Upper lobe of left lung (tissue), 6 donors: ENCODE measurements at places on chromosomes 2 and 18. TPM values are rescaled to one million over a fixed set of nuclear protein-coding genes. Genes with fewer than 3 reads are reported as not detected.

RPL37A gene
- total RNA-seq, result 1,119 TPM

LAMA3 gene
- 177 TPM for total RNA-seq

DNA sequence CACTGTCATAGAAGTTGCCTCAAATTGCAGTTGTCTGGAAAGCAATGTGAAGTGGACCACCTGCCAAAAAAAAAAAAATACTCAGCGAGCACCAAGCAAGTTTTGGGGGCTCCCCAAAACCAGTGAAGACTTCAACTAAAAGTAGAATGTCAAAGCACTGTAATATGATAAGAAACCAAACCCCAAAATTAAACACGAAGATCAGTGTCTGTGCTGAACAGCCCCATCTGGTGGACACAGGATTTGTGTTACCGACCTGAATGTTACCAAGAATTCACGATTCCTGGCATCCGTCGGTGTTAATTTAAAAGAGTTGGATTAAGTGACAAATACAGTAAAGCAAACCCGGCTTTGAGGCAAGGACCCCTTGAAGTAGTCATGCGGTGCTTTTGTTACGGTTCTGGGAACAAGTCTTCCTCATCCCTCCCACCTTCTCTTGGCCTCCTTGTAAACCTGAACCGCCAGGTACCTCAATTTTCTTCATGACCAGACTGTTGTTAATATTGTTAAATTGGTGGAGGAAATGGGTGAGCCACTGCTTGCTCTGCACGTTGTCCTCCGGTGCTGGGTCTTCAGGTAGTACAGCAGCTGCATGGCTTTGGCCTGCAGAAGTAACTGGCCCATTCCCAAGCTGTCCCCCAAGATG, 31.3 kb upstream of the SSB start:
- no peaks in the 10 kb centered on the region for H3K36me3 ChIP-seq
- no peaks in the 10 kb centered on the region for H3K27me3 ChIP-seq
- H3K4me3 ChIP-seq, result no peak overlapping the region
- no peak for DNase-seq
- no peak overlapping the region for H3K27ac ChIP-seq

GRCh38 chr2:228841475-228841874, 429.6 kb downstream of the PID1 start:
- H3K36me3 ChIP-seq, result no peaks in the 10 kb centered on the region
- no peak overlapping the region for H3K27ac ChIP-seq
- no peak for DNase-seq
- no peaks in the 10 kb centered on the region for H3K4me1 ChIP-seq

- H3K27ac ChIP-seq, result no peak overlapping the region
- H3K4me3 ChIP-seq, result no peak overlapping the region
- DNase-seq, result no peak
- H3K4me1 ChIP-seq, result no peaks in the 10 kb centered on the region
- H3K36me3 ChIP-seq, result no peaks in the 10 kb centered on the region
These were observed 280.2 kb downstream of the KCNJ3 start for GRCh38 chr2:154978710-154979109.

DNA sequence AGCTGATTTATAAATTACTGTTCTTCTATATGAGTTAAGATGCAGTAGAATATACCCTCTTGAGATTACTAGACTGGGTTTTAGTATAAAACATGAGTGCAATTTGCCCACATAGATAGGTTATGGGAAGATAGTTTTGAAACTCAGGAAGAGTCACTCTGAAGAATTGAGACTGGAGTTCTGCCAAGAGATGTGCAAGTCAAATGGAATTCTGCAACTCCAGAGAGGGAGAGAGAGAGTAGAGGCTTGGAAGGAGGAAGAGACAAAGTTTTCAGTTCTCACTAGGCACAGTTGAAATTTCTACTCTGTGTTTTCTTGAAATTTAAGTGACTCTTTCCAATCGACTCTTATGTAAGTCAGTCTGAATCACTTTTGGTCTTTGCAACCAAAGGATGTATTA, 878.8 kb downstream of the TSN start:
- no peaks in the 10 kb centered on the region for H3K27me3 ChIP-seq
- no peaks in the 10 kb centered on the region for H3K36me3 ChIP-seq
- DNase-seq, result no peak
- no peaks in the 10 kb centered on the region for H3K4me1 ChIP-seq
